HEK293T (cell line): ENCODE measurements at places on chromosomes 5 and 9.

- no peak for DNase-seq
Observed at GRCh38 chr9:117718701-117719100, 14.5 kb downstream of the TLR4 start.

DNA sequence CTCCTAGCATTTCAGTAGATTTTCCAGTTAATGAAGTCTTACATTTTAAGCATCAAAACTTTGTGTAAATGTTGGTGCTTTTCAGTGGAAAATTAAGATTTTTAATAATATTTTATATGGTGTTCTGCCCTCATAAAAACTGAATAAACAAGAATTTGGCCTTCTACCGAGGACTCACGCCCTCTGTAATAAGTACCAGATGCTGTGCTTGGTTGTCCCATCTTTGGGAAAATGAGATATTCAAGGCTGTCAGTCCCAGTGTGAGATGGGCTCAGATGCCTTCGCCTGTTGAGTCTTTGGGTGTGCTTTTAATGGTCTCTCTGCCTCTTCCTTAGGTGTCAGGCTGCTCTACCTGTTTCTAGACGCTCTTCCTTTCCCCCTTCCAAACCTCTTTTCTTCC lies 28.7 kb downstream of the GALNT12 start:
- DNase-seq: no peak

DNA sequence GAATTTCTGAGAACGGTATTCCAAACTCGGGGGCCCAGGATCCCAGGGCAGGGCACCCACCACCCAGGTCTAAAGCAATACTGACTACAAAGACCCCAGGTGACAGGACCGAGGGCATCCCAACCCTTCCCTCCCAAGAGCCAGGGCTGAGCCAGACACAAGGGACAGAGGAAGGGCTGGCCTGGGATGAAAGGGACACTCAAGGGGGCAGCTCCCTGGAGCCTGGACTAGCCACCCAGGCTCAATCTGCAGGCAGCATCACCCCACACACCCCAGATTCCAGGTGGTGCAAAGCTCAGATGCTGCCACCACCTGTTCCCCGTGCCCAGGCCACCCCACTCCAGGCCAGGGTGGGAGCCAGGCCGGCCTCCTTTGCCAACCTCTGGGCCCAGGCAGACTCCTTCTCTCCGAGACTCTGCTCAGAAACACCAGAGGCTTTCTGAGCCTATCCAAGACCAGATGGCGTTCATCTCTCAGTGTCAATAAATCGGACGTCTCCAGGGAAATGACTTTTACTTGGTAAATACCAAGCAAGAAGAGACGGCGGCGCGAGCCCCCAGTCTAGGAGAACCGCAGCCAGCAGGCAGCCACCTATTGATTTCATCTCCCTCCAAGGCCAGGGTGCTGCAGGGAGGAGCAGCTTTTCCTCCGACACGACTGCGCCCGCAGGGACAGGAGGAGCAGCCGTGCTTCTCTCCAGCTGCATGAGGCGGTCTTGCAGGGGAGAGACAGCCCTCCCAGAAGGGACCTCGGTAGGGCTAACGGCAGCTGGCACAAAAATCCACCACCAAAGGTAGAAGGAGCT lies 94.1 kb upstream of the ADAMTS2 start:
- DNase-seq: no peak

DNA sequence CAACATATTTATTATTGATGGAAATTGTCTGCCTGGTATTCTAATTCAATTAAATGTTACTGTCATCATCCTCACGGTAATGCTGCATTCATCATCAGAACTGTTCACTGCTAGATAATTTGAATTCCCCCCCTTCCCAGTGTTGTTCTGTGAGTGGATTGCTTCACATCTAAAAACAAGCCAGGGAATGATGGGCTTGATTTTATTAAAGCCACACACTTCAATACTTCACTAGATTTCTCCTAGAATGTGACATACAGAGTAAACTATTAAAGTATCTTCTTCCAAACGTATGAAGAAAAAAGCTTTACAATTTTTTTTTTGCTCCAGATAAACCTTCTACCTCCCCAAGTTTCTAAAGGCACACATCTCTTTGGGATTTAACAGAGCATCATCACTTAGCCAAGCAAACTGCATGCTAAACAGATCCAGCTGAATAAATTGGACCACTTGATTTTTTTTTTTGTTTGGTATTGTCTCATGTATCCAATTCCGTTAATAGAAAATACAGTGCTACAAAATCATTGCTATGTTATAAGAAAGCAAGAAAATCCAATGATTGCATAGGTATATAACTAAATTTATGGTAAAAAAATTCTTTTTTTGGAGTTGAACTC lies 692.4 kb downstream of the MTRR start:
- DNase-seq: no peak

- peak; percentile 71 for DNase-seq
Observed at GRCh38 chr9:87684627-87685219, 41.2 kb upstream of the CTSL start.

DNA sequence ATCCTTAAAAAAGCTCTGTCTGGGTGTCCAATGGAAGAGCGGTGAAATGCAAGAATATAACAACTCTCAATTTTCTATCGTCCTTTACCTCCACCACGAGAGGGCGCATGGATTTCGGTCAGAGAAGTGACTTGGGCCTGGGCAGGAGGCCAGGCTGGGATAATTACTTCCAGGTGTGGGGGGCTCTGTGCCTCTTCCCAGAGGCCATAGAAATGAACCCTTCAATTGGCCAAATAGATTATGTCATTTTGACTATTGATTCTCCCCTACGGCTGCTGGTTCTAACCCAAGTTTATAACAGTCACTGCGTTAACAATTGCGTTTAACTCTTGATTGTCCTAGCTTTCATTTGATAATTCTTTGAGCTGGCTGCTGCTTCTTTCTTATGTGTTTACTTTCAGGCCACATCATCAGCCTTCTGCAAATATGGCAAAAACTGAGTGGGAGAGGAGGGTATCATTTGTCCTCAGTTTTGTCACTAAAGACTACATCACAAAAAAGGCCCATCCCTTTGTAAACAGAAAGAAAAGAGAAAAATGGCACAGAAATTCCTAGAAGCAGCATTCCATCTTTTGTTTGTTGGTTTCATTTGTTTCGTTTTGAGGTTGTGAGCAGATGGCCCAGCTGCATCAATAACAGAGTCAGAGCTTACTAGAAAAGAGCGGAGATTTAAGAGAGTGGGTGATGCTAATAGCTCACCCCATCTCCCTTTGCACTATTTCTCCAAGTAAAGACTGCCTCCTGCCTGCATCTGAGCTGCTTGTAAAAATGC lies 45.4 kb upstream of the ZFR start:
- DNase-seq: peak; percentile 78

GRCh38 chr5:167726642-167727041 lies 564.8 kb upstream of the WWC1 start:
- DNase-seq: no peak

- no peak for DNase-seq
Observed at GRCh38 chr5:42715785-42716184, 40.8 kb upstream of the CCDC152 start.

GRCh38 chr5:11869203-11869602 lies 35.0 kb downstream of the CTNND2 start:
- DNase-seq: no peak

DNA sequence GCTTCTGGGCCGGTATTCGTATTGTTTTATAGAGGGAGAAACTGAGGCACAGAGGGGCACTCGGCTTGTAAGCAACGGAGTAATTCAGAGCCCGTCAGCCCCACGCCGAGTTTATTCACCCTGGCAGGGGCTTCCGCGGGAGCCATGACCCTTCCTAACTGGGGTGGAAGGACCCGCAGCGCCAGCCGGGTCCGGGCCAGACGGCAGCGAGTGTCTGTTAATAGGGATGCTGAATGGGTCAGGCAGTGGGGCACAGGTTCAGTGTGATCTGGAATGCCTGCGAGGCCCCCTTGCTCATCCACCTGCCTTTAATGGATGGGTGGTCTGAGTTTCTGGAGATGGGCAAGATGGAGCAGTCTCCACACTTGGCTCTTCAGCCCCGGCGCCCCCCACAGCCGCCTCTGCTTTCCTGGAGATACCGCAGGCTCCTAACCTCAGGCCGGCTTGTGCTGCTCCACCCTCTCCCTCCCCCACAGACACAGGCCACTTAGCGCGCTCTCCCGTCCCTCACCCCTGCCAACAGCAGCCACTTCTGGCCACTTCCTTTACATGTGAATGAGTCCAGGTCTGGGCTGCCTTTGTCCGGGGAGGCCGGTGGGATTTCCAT lies 147.1 kb downstream of the ERCC6L2 start:
- DNase-seq: no peak
